Left lung (tissue), 14 donors: ENCODE measurements at places on chromosomes 5 and 9. TPM values are rescaled to one million over a fixed set of nuclear protein-coding genes. Genes with fewer than 3 reads are reported as not detected.

The RFX3 gene
- 14.8 TPM for total RNA-seq

The FAM78A gene
- total RNA-seq: 7.8 TPM

The WDR38 gene
- total RNA-seq: not detected

The FUBP3 gene
- total RNA-seq: 33.1 TPM

The AGXT2 gene
- total RNA-seq: not detected

The PAEP gene
- not detected for total RNA-seq

The CCDC180 gene
- 5.1 TPM for total RNA-seq

DNA sequence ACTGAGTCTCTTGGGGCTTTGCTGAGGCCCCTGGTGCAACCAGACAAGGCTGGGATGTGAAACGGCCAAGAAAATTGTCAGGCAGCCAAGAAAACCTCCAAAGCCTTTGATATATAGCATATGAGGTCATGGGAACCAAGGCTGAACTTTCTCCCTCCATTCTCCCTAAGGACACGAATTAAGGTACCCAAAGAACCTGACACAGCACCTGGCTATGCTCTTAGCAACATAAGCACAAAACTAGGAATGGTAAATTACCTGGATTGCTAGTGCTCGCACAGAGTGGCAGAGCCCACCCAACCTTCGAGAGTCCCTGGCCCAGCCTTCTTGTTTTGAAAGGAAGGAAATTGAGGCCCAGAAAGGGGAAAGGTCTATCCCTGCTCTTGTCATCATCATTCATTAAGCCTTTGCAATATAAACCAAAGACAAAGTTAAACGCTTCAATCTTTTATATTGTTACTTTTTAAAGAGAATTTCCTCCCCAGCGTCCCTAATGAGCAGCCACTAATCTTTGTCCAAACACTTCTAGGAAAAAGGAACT is 220.0 kb upstream of the NR4A3 start:
- DNase-seq: no peak

- no peak for DNase-seq
These were observed 15.3 kb upstream of the NRG2 start for GRCh38 chr5:140058212-140058932.

- no peak for DNase-seq
These were observed 89.8 kb downstream of the PTTG1 start for GRCh38 chr5:160511280-160511929.

DNA sequence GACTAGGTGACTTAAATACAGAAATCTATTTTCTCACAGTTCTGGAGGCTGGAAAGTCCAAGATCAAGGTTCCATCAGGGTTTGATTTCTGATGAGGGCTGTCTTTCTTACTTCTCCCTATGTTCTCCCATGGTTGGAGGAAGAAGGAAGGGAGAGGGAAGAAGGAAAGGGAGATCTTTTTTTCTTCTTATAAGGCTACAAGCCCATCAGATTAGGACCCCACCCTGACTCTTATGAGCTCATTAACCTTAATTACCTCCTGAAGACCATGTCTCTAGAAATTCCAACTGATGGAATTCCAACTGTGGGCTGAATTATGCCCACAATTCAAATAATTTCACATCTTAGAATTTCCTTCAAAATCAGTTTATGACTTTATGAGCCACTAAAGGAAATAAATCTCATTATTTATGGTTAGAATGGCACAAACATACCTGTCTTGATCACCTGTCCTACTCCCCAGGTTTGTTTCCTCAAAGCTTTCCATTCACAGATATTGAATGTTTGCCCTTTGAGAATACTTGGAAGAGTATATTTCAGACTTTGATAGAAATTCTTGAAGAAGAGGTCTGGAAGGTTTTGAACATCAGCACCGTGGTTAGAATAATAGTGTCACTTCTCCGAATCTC is 7.6 kb downstream of the PPWD1 start:
- no peak for DNase-seq

DNA sequence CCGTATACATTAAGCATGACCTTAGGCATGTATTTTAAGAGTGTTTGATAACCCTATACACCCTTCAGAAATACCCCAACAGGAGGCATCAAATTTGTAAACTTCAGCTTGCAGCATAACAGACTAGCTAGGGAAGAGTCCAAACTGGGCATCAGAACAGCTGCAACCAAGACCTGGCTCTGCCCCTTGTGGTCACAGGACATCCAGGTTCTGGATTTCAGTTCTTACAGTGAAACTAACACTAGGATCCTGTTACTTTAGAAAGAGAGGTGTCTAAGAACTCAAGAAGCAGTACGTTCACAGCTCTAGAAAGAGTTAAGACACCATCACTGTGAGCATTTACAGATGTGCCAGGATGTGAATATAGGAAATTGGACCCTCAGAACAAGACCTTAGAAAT is 229.8 kb downstream of the BNC2 start:
- no peak for DNase-seq

DNA sequence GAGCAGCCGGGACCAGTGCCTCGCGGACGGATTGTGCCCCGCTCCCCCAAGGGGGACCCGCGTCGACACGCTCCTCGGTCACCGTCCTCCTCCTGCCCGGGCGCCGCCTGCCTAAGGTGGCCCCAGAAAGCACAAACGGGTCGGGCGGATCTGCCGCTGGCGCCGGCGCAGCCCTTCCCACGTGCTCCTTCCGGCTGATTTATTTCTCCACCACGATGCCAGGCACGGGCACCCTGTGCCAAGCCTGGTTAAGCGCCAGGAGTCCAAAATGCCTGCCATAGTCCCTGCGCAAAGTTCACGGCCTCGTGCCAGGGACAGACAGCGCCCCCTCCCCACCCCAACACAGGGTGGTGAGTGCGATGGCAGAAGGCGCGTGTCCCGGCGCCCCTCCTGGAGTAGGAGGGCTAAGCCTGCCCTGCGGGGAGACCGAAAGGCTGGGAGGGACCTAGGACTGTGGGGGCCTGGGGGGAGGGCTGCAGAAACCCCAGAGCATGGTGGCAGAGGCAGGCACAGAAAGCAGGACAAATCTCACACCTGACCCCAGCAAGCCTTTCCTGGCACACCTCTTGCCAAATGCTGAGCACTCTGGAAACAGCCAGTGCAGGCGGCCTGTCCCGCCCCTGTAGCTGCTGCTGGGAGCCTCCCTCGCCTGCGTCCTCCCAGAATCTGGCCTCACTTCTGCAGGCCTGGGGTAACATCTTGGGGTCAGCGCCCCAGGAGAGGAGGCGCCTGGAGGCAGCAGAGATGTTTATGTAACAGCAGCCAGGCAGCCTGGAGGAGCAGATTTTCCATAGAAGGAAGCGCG is 1.1 kb upstream of the NOTCH1 start:
- peak; percentile 80 for DNase-seq

- DNase-seq: no peak
These were observed 137.0 kb downstream of the PDE4D start for GRCh38 chr5:59756373-59757035.

DNA sequence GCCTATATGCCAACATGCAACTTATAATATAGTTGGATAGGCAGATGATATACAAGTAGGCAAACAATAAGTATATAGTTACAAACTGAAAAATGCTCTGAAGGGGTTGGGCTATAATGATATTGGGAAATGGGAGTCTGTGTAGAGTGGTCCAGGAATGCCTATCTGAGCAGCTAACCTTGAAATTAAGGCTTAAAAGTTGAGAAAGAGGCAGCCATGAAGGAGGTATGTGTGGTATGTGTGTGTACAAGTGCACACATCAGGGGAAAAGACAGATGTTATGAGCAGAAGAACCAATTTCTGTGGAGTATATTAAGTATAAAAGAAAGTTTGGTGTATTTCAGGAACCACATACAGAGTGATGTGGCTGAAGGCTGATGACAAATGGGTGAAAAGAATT is 154.9 kb upstream of the PAPPA start:
- DNase-seq: no peak

DNA sequence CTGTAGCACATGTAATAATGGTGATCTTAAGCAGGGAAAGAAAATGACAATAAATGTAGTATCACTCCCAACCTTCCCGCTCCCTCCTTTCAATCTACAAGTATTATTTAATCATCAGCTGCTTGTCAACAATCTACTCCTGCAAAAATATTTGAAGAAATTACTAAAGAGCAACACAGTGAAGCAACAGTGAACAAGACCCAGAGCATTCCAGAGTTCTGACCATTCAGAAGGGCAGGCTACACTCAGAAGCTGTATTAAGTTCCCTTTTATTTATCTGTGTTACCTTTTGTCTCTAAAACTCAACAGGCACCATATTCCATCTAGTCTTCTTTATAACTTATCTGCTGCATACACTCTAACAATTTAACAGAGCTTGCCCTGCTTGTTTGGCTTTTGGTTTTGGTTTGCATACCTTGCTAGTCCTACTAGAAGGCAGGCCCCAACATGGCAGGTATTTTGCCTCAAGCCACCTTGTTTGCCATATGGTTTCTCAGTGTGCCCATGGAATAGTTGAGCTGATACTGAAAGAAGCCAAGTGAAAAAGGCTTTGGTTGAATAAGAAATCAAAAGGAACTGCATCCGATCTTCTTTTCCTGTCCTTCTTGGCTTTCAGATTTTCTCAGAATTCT is 253.9 kb downstream of the CEMIP2 start:
- DNase-seq: no peak

GRCh38 chr5:36728697-36729543 is 122.5 kb downstream of the SLC1A3 start:
- DNase-seq: no peak

- DNase-seq: no peak
These were observed 83.5 kb downstream of the GDA start for GRCh38 chr9:72232778-72233177.

DNA sequence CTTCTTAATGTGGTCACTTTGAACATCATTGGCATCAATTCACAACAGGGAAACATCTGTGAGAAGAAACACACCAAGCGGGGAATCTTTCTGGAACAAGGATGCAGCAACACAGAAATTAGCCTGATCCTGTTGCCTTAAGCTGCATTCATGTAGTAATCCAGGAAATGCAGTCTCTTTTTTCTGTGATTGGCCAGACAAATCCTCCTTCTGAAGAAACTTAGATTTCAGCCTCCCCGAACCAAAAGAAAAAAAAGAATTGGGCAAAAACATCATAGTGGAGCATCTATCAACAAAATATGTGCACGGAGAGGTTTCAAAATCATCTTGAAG is 7.2 kb upstream of the XPA start:
- no peak for DNase-seq

DNA sequence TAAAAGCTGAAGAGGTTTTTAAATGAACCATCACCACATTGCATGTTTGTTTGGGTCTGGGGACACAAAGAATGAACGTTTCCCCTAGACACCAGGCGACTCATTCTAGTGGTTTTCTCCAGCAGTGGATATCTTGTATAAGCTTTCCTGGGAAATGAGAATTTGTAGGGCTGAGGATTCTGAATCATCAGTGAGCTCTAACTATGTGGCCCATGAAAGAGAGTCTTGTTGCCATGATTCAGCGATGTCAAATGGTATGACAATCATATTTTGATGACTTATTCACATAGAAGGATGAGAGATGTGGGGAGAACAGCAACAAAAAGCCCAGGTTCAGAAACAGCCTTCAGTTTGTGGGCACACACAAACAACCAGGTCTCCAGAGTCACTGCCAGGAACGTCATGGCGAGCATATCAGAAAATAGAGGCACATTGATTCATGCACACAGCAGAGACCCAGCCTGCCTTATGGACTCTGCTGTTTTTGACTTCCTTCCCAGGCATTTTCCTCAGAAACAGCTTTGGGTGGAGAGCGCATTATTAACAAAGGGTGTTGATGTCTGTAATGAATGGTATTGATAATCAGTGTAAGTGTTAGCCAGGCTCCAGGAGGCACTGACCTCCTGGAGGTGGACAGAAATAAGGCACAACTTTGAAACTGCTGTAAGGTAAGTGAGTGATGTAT is 13.3 kb downstream of the ZNF474 start:
- DNase-seq: no peak

DNA sequence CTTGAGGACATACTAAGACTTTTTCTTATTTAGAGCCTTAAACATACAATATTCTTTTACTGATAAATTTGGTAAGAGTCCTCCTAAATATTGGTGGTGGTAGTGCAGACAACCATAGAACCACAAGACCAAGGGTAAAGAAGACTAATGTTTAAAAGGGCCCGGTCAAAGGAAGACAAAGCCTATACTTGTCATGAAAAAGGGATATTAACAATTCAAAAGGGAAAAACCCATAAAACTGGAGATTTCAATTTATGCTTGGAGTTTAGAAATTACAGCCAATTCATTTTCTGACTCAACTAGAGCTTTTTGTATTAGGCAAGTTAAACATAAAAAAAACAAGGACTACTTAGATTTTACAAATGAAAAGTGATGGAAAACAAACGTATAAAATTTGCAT is 24.4 kb downstream of the FEM1C start:
- no peak for DNase-seq

DNA sequence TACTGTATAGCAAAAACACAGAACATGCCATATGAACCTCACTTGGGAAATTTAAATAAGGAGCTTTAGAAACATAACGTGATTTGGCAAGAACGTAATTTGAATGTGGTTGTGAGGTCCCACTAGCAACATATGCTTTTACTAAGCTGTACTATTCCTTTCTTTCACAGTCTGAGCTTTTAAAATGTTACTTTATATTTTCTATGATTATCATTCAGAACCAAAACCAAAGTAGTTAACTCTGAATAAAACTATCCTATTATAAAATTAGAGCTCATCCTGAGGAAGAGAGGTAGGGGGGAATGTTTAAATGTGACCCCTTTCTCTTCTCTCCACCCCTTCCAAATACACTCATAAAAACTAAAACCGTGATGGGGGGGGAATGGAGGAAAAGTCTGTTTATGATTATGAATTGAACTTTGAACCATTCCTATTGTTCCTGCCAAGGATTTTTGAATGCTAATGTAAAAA is 435.7 kb downstream of the NFIB start:
- DNase-seq: no peak

DNA sequence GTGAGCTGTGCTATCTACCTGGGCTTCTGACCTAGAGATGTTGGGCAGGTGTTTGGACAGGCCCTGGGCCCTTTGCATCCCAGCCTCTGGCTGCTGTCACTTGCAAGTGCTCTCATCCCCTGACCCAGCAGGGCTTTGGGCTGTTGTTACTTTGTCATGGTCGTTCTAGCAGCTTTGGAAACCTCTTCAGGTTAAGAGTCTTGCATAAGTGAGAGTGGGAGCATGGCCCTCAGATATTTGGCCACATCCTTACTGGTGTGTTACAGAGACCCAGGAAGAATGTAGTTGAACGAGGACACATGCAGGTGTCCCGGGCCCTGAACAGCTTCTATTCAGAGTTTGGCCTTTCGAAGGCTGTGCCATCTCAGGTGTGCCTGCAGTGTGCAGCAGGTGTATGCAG is 4.5 kb downstream of the TENT4A start:
- DNase-seq: no peak

DNA sequence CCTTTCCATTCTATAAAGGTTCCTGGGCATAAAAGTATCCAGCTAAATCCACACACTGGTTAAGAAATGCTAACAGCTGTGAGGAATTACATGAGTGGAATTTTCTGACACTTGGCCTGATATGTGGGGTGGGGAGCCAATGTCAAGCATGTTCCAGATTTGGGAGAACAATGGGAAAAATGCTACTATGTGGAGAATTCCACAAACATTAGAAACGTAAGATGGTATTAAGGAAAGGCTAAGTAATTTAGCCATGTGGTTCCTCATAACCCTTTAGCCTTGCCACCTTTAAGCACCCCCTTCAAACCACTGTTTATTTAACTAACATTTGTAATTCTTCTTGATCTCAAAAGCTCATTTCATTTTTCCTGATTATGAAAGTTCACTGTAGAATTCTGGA is 149.2 kb downstream of the GNA14 start:
- DNase-seq: no peak
